ENCODE measurements at places on chromosomes 7 and 10.
A peak's percentile ranks its signal among the peaks of the same experiment; 100 is the strongest.

GRCh38 chr7:774161-775109, 47.4 kb upstream of the PRKAR1B start:
- DNase-seq: no peak

DNA sequence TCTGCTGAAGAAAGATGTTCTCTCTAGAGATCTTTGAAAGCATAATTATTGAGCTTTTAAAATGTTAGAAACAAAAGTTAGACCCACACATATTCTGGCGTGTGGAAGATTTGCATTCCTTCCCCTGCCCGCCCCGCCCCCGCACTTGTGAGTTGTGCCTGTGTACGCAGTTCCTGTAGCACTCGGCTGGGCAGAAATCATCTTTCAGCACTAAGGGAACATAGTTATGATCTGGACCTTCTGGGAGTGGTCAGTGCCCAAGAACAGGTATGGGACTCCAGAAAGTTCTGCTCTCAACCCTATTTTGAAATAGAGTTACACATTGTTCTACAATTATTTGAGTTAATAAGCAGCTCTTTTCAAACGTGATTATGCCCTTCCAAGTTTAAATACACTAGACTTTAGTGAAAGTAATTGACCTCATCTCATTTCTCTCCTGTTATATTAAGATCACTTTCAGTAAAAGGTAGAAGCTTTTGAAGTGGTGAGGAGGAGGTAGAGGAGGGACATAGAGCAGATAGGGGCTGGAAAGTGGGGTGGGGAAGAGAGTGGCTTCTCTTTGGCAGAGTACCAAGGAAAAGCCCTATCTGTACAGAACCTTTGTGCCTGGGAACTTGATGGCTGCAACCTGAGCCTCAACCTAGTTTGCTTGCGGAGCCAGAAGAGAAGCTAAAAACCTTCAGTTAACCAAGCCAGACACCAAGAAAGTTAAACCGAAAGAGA, 5.7 kb downstream of the BLVRA start:
- DNase-seq: peak; percentile 73

DNA sequence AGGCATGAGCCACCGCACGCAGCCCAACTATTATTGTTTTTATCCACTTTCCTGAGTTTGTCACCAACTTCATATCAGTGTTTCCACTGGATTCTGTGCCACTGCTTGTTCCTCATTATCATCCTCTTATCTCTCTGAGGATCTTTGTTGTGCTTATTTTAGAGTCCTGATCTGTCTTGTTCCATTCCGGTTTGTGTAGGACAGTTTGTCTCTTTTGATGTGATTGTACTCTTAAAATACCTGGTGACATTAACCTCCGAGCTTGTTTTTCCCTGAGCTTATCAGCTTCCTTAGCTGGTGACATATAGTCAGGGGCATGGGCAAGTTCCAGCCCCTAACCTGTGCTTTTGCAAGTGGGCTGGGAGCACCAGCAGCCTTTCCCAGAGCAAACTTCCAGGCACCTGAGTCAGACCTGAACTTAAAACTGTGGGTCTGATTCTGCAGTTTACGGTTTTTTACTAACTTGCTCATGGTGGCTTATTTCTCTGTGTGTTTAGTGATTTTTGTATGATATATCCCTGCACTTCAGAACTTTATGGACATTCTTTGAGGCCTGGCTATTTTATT, 23.1 kb upstream of the FMC1 start:
- DNase-seq: no peak

DNA sequence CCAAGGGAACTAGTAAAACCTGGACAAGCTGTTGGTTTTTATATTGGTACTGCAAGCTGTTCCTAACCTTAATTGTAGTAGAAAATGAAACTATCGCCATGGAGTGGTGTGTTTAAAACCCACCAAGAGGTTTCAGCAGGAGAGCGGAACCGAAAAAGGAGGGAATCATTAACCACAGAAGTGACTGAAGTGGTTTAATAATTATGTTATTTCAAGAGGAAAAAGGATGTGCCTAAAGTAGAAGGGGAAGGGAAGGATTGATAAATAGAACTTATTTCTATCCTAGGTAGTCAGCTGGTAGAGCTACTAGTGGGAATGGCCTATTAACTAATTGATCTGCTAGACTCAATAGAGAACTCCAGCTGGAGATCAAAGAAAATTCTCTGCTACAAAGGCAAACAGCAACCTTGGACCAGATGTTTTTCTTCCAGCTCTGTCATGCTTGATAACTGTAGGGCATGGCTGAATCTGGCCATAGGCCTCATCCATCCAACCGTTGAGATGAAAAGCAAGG, 91.8 kb downstream of the BAMBI start:
- no peak for DNase-seq

- DNase-seq: no peak
These were observed 767 bp downstream of the EIF4EBP2 start for GRCh38 chr10:70404787-70405036.

- no peak for DNase-seq
These were observed 40.4 kb downstream of the MTURN start for GRCh38 chr7:30175180-30175579.

GRCh38 chr10:125595911-125596310, 87.1 kb downstream of the TEX36 start:
- no peak for DNase-seq

GRCh38 chr7:130959743-130960207, 225.8 kb upstream of the KLF14 start:
- no peak for DNase-seq

DNA sequence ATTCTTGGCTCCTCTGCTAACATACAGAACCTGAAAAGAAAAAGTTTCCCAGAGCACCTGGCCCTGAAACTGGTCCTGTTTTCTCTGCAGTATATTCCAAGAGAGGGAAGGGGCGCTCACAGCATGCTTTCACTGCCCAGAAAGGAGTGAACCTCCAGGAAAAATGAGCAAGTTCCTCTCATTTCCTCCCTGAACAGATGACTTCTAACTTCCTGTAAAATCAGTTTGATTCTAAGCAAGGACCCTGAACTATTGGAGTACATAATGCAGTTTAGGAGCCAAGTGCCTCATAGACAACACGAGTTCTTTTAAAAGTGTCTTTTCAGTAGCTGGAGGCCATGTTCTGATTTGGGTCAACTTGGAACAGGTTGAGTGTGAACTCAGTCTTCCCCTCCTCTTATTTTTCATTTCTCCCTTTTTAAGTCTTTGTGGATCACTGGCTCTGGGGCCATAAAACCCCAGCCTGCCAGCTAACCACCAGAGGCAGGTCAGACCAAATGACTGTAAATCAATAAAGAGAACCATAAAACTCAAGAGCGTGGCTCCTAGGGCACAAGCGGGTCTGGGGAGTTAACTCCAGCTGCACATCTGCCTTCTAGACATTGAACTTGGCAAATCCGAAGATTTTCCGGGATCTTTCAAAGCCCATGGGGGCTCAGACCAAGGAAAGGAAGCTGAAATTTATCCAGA, 5.9 kb upstream of the LRRC18 start:
- no peak for DNase-seq

- DNase-seq: no peak
These were observed 276.5 kb downstream of the CCDC3 start for GRCh38 chr10:12724807-12725579.

- DNase-seq: no peak
These were observed 36.6 kb upstream of the CALD1 start for GRCh38 chr7:134742688-134743350.

DNA sequence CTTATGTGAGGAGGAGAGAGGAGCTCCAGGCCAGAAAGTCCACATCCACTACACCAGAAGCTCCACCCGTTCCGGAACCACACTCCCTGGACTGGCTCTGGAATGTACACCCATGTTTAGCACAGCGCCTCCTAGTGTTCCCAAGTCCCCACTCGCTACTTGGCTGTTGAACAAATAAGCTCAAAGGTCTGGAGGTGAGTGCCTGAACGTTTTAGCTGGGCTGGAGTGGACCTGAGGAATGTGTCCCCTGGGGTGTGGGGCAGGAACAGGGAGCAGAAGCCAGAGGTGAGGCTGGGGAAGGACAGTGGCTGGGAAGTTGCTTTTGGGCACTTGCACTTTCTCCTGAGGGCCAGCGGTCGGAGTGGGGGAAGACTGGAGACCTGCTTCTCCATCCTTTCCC, 164.1 kb upstream of the CDCA7L start:
- DNase-seq: no peak

DNA sequence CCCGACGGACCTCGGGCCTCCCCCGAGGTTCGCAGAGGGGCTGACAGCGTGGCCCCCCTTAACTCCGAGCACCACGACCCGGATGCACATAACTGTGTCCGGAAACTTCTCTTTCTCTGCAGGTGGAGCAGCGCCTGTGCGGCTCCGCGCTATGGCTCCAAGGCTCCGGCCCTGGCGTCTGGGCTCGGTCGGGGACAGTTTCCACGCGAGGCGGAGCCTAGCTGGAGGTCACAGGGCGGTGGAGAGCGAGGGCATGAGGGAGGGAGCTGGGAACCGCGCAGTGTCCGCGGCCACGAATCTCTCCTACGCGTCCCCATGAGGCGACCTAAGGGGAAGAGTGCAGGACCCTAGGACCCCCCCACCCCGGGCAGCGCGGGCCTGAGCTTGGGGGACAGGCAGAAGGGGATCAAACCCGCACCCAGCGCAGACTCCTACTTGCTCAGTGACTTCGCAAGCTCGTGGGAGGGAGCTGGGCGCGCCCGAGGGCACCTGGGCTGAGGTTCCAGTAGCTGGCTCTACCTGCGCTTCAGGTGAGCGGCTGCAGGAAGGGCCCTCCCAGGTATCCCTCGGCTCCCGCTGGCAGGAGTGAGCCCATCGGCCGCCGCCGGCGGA, 8.6 kb upstream of the MNX1 start:
- no peak for DNase-seq

DNA sequence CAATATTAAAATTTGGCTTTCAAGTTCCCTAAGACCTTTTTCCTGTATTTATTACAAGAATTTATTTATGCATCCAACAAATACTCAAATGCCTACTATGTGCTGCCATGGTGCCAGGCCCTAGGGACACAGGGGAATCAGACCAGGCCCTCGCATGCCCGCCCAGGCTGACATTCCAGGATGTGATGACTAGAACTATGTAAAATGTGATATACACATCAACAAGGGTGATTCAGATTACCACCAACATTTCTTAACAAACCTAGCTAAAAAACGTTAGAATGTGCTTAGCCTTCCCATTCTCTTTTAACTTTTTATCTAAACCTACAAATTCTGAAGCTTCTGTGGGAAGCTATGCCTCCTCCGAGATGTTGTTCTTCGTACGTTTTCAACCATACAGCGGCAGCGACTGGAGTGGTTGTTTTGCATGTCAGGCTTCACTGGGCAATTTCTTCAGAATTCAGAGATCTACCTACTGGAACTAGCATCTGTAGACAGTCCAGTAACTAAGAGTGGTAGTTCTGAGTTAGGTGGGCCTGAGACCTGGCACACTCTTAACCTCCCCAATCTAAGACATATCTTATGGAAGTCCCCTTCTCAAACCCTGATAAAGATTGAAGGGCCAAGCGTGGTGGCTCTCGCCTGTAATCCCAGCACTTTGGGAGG, 22.1 kb downstream of the GNA12 start:
- DNase-seq: no peak

DNA sequence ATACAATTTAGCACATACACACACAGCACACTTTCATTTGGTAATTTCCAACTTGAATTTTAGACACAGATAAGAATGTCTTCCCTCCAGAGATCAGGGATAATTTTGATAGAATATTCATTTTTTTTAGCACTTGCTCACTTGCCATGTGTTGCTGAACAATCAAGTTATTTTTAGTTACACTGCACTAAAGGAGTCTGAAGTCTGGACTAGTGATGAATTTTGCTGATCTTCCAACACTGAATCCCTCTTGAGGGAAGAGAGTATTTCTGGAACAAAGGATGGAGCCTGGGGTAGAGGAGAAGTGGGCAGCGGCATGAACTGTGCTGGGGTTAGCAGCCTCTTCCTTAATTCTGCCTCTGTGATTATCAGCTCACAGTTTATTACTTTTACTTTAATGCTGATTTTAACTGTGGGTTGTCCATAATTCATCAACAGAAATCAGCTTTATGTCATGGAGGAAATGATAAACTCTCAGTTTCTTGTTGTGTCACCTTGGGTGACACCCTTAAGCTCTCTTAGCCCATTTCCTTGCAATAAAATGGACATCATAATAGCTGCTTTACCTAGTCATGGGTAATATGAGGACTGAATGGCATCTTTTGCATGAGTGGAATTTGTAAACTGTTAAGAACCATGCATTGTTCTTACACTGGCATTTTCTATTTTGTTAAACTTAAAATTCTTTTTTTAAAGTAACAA, 32.1 kb downstream of the SGPL1 start:
- no peak for DNase-seq

DNA sequence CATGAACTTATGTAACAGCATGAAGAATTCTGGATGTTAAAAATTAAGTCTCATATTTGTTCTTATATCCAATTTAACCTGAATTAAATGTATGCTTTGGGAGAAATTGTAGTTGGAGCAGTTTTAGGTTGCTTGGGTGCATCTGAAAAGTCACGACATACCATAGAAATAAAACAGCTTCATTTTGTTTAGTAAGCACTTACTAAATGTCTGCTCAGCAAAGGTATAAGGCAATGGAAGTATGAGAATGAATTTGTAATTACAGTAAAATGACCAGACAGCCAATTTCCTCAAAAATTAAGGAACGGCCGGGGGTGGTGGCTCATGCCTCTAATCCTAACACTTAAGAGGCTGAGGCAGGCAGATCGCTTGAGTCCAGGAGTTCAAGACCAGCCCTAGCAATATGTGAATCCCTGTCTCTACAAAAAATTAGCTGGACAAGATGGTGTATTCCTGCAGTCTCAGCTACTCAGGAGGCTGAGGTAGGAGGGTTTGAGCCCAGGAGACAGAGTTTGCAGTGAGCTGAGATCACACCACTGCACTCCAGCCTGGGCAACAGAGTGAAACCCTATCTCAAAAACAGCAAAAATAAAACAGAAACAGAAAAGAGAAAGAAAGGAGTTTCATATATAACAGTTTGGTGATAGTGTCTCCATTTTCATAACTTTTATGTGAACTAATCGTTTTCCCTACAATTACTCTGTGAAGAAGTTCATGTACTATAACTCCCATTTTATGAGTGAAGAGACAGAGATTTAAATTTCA, 47.2 kb upstream of the KLF6 start:
- DNase-seq: no peak

GRCh38 chr10:75407224-75407712, 5.7 kb upstream of the ZNF503 start:
- no peak for DNase-seq

DNA sequence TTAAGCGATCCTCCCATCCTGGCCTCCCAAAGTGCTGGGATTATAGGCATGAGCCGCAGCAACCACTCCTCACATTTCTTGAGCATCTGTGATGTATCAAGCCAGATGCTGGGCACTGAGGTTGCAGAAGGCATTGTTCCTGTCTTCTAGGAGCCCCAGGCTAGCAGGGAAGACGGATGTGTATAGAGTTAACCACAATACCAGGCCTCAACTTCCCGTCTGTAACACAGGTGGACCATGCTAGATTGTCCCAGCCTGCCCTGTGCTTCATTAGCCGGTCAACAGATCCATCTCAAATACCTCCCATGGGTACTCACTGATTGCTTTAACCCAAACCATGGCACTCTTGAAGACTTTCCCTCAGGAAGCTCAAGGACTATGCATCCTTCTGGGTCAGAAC, 1.8 kb upstream of the CLDN4 start:
- no peak for DNase-seq

- no peak for DNase-seq
These were observed 195.5 kb upstream of the PHYHIPL start for GRCh38 chr10:58980826-58981415.
